ENCODE measurements at places on chromosomes 2 and 18.
A peak's percentile ranks its signal among the peaks of the same experiment; 100 is the strongest.

- DNase-seq, result peak; percentile 25
Observed at GRCh38 chr18:62982600-62983251, 267.4 kb downstream of the PHLPP1 start.

DNA sequence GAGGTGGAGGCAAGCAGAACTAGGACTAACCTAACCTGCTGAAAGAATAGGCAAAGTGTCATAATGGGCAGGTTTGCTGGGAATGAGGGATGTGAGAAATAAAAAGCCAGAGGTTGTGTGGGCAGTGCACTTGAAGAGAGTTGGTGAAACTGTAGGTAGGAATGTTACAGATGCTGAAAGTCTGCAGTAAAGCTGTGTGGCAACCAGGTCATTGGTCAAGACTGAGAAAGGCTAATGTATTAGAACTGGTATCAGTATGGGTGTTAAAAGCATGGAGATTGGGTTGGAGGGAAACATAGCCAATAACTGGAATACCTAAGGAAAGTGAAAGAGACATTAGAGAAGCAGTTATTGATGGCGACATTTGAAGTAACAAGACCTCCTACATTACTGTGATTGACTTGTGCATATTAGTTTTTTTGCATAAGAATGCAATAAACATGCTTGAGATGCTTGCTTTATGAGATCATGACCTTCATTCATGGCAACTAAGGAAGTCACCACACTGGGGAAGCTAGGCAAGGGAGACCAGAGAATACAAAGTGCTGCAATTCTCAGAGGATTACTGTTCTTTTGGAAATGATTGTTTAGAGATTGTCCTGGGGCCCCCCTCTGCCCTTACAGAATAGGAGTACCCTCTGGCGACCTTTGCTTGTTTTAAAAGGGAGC is 11.8 kb downstream of the GULP1 start:
- no peak for DNase-seq

DNA sequence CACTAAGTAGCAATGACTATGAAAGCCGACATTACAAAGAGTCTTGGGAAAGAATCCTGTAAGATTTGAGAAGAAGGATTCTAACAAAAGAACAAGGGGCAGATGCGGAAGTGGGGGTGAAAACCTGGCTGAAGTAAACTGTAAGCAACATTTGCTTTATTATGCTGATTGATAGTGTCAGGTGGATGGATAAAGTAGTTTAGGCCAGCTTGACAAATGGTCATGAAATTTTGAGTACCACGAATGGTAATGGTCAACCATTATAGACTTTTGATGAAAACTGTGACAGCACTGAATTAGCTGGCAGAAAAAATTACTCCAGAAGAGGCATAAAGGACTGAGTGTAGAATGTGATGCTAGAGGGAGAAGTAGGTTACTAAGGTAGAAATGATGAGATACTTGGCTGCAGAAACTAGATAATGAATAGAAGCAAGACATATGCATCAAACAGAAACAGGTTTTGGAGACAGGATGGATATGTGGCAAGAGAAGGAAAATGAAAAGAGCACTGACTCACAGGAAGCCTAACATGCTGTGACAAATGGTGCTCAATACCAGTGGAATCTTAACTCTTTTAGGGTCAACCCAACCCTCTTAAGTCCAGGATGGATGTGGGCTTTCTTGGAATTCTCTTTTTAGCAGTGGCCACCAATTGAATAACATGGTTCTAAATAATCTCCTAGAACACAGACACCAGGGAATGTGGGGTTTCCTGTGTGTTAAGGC is 6.8 kb downstream of the THUMPD2 start:
- no peak for DNase-seq

GRCh38 chr18:5478261-5478660 is 65.5 kb downstream of the EPB41L3 start:
- DNase-seq, result no peak

GRCh38 chr2:48940606-48941005 is 185.1 kb upstream of the LHCGR start:
- DNase-seq, result no peak

DNA sequence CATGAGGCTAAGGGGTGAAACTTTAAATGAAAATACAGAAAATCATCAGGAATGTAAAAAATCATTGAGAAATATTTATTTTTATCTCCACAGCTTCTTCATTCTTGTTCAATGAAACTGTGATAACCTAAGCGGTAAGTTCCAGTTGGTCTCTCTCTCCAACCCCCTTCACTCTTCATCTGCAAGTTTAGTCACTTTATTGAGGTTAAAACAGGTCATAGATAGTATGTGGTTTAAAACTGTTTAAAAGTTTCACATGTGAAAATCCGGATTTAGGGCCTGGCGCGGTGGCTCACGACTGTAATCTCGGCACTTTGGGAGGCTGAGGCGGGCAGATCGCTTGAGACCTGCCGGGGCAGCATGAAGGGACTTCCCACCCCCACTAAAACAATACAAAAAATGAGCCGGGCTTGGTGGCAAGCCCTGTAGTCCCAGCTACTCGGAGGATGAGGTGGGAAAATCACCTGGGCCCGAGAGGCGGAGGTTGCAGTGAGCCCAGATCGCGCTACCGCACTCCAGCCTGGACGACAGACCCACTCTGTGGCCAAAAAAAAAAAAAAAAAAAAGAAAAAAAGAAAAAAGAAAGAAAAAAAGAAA is 1.6 kb upstream of the PHLPP1 start:
- DNase-seq, result no peak

GRCh38 chr2:69119104-69119894 is 106.3 kb downstream of the ANTXR1 start:
- DNase-seq, result no peak
